RPMI7951 (cell line): ENCODE measurements at places on chromosomes 5 and 9. TPM values are rescaled to one million over a fixed set of nuclear protein-coding genes. Genes with fewer than 3 reads are reported as not detected.

Gene ADGRD2
- not detected in 2 replicates for total RNA-seq

Gene IL3
- not detected in 2 replicates for total RNA-seq

Gene TMEM215
- not detected in 2 replicates for total RNA-seq

DNA sequence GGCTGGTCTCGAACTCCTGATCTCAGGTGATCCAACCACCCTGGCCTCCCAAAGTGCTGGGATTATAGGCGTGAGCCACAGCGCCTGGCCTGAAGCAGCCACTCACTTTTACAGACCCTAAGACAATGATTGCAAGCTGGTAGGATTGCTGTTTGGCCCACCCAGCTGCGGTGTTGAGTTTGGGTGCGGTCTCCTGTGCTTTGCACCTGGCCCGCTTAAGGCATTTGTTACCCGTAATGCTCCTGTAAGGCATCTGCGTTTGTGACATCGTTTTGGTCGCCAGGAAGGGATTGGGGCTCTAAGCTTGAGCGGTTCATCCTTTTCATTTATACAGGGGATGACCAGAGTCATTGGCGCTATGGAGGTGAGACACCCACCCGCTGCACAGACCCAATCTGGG, 1.5 kb downstream of the CA9 start:
- DNase-seq = no peak

- DNase-seq = no peak
These were observed 242.1 kb upstream of the DAPK1 start for GRCh38 chr9:87255431-87256155.

DNA sequence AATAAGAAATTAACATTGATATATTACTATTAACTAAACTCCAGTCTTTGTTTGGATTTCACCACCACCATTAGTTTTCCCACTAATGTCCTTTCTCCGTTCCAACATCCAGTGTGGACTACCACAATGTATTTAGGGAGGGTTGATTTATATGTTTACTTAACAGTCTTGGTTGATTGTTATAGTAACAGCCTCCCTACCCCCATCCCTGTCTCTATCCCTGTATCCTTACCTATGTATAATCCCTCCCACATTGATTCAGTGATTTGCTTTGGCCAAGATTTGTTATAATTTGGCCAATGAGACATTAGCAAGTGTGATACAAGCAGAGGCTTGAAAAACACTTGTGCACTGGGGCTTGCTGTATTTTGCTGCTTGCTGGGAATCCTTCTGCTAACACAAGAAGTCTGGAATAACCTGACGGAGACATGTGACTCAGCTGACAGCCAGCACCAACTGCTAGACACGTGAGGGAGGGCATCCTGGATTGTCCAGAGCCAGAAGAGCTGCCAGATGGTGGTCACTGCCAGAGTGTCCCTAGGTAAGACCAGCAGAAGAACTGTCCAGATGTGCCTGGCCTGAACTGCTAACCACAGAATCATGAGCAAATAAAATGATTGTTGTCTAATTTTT, 51.2 kb upstream of the TCF7 start:
- DNase-seq = peak; percentile 13
